ENCODE measurements at places on chromosomes 13 and 19. TPM values are rescaled to one million over a fixed set of nuclear protein-coding genes. Genes with fewer than 3 reads are reported as not detected.

GRCh38 chr13:33394294-33394932 lies 108.9 kb upstream of the STARD13 start:
- DNase-seq = no peak

GRCh38 chr19:38699027-38699346 lies 45.3 kb downstream of the CAPN12 start:
- no peak for DNase-seq

GRCh38 chr19:30175987-30176386 lies 196.2 kb upstream of the ZNF536 start:
- no peak for DNase-seq

GRCh38 chr13:45416516-45417128 lies 1.6 kb downstream of the SLC25A30 start:
- DNase-seq = no peak

- no peak for DNase-seq
Measured at GRCh38 chr19:21143854-21144253, 2.0 kb downstream of the ZNF431 start.

DNA sequence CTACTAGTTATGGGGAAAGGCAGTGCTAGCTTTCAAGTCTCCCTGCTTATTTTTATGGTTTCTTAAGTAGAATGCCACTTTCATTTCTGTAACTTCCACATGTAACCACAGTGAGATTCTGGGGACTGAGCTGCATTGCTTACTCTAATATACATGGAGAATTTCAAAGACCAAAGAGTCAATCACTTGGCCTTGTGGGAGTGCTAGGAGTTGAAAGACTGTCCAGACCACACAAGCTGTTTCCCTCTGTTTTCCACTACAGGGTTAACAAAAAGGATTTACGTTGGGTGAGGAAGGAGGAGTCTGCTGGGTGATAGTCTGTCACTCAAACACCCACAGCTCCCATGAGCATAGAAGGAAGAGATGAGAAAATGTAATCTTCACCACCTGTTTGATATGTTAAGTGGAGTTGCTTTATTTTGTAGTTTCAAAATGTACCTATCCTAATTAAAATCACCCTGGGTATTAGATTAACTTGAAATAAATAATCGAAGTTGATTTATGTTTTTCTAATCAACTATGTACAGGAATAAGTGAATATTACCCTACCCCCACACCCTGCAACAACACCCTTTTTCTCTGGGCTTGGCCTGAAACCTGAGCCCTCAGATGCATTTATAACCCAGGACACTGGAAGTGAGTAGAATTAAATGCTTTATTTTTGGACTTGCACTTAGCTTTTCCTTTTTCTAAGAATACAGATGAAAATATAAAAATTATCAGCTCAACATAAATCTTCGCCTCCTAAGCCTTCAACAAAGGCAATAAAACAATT lies 225.8 kb upstream of the SLC10A2 start:
- DNase-seq = no peak

GRCh38 chr19:54231077-54231931 lies 8.5 kb upstream of the LILRB3 start:
- DNase-seq = peak; percentile 64

GRCh38 chr19:13987101-13987890 lies 18.8 kb downstream of the RFX1 start:
- DNase-seq = no peak

DNA sequence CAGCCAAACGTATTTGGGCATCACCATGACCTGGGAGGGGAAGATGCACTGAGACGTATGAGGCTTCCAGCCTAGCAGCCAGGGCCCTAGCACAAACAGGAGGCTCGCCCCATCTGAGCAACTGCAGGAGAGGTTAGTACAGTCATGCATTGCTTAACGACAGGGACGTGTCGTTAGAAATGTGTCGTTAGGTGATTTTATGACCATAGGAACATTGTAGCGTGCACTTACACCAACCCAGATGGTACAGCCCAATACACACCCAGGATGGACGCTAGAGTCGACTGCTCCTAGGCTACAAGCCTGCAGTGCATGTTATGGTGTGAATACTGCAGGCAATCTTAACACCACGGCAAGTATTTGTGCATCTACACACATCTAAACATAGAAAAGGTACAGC lies 9.3 kb downstream of the CD177 start:
- DNase-seq = no peak

DNA sequence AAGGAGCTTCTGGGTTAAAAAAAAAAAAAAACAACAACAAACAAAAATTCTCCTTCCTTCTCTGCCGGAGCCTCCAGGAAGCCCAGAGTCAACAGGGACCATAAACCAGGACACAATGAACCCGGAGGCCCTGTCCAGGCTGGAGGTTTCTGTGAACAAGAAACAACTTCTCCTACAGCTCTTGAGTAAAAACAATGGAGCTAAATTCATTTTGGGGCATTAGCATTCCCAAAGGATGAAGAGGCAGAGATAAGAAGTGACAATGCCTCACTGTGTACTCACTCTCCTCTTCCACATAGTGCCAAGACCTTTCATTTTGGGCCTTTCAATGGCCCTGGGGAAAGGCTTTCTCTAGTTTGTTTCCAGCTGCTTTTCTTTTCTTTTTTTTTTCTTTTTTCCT lies 9.0 kb downstream of the RHPN2 start:
- peak; percentile 13 for DNase-seq

- no peak for DNase-seq
Measured at GRCh38 chr19:8302734-8303133, 5.4 kb downstream of the CD320 start.

- DNase-seq = no peak
Measured at GRCh38 chr19:10820173-10820572, 15.8 kb downstream of the TMED1 start.

GRCh38 chr19:50537306-50537685 lies 23.6 kb upstream of the ASPDH start:
- no peak for DNase-seq

- peak; percentile 86 for DNase-seq
Measured at GRCh38 chr13:31172535-31172934, 10.8 kb upstream of the HSPH1 start.

Gene ZNF723
- total RNA-seq = not detected

Gene HIF3A
- not detected for total RNA-seq

Gene TSSK6
- 1.3 TPM for total RNA-seq

Gene WDR88
- not detected for total RNA-seq

Gene MISP
- total RNA-seq = 0.07 TPM

Gene CDX2
- total RNA-seq = not detected

Measured in HFFc6 (cell line).